Activated CD8-positive, alpha-beta T cell treated with anti-CD3 and anti-CD28 coated beads, Interleukin-2, amount 10 ng/mL, durations not matched to agents 7 days and 5 days (primary cell): ENCODE measurements at places on chromosomes 16 and 17. TPM values are rescaled to one million over a fixed set of nuclear protein-coding genes. Genes with fewer than 3 reads are reported as not detected.
A peak's percentile ranks its signal among the peaks of the same experiment; 100 is the strongest.

- no peak overlapping the region for H3K4me3 ChIP-seq
- no peak overlapping the region for H3K27ac ChIP-seq
- no peaks in the 10 kb centered on the region for H3K4me1 ChIP-seq
- peaks cover 2% of the 10 kb centered on the region for H3K27me3 ChIP-seq
Measured at GRCh38 chr17:61310590-61310989, 89.1 kb upstream of the TBX2 start.

- H3K27me3 ChIP-seq = no peaks in the 10 kb centered on the region
- H3K4me3 ChIP-seq = no peak overlapping the region
- H3K4me1 ChIP-seq = peaks cover 82% of the 10 kb centered on the region
- DNase-seq = no peak
- peak overlapping the region; percentile 57 for H3K27ac ChIP-seq
- H3K36me3 ChIP-seq = peaks cover 59% of the 10 kb centered on the region
Measured at GRCh38 chr16:11677451-11677951, 9.2 kb downstream of the SNN start.

GRCh38 chr17:45263477-45263860 is 1.6 kb upstream of the SPATA32 start:
- DNase-seq = no peak
- H3K4me3 ChIP-seq = peak overlapping the region; percentile 80
- peak overlapping the region; percentile 91 for H3K27ac ChIP-seq
- peaks cover 35% of the 10 kb centered on the region for H3K36me3 ChIP-seq

KIF18B gene
- 113 TPM for total RNA-seq

DNA sequence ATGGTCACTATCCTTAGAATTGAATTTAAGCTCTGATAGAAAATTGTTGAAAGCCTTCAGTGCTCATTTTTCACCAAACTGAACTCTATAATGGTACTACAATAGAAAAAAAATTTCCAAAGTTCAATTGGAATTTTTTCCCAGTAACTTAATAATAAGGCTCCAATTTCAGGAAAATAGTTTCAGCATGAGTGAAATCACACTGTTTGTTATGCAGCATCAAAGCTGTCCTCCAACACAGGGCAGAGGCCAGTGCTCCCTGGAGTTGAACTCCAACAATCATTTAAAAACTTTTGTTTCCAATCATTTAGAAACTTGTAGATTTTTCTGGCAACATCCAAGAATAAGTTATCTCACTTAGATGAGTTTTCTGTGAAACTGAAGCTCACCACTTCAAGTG is 103.1 kb upstream of the HSBP1 start:
- DNase-seq = no peak
- no peak overlapping the region for H3K27ac ChIP-seq
- H3K36me3 ChIP-seq = no peaks in the 10 kb centered on the region
- no peak overlapping the region for H3K4me3 ChIP-seq

- H3K36me3 ChIP-seq = no peaks in the 10 kb centered on the region
- no peak overlapping the region for H3K27ac ChIP-seq
- peaks cover 32% of the 10 kb centered on the region for H3K4me1 ChIP-seq
- no peak for DNase-seq
- H3K27me3 ChIP-seq = no peaks in the 10 kb centered on the region
Measured at GRCh38 chr17:61282377-61282776, 117.3 kb upstream of the TBX2 start.

DNA sequence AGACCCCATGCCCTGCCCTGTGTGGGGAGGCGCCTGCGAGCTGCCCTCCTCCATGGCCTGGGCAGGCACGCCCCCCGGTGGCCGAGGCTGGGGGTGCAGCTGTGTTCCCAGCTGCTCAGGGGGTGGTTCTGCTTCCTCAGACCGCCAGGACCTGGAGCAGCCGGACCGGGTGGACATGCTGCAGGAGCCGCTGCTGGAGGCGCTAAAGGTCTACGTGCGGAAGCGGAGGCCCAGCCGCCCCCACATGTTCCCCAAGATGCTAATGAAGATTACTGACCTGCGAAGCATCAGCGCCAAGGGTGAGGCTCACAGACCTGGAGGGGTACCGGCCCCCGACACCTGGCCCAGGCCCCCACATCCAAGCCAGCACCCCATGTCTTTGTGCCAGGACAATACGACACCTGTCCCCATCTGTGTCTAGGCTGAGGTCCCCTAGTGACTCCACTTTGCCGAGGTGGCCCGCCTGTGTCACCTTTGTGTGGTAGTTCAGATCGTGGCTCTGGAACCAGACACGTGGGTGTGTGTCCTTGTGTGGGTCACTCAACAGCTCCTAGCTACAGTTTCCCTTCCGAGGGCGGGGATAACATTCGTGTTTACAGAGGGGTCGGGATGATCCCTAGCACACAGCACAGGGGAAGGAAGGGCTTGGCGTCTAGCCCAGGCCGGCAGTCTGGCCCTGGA is 9.3 kb downstream of the GJD3 start:
- peaks cover 44% of the 10 kb centered on the region for H3K4me1 ChIP-seq
- no peak overlapping the region for H3K4me3 ChIP-seq
- no peak overlapping the region for H3K27ac ChIP-seq
- H3K36me3 ChIP-seq = peaks cover 40% of the 10 kb centered on the region
- peak; percentile 79 for DNase-seq

ZNF652 gene
- total RNA-seq = 27.3 TPM

GRCh38 chr16:84471316-84471715 is 33.1 kb downstream of the MEAK7 start:
- no peaks in the 10 kb centered on the region for H3K27me3 ChIP-seq
- H3K4me1 ChIP-seq = peaks cover 3% of the 10 kb centered on the region
- DNase-seq = peak; percentile 13
- no peak overlapping the region for H3K4me3 ChIP-seq
- H3K27ac ChIP-seq = no peak overlapping the region

GRCh38 chr17:63653050-63653449 is 30.8 kb downstream of the MAP3K3 start:
- H3K4me3 ChIP-seq = no peak overlapping the region
- H3K27ac ChIP-seq = no peak overlapping the region
- peaks cover 28% of the 10 kb centered on the region for H3K36me3 ChIP-seq
- peaks cover 16% of the 10 kb centered on the region for H3K4me1 ChIP-seq
- no peaks in the 10 kb centered on the region for H3K27me3 ChIP-seq

DHRS7C gene
- total RNA-seq = not detected

DNA sequence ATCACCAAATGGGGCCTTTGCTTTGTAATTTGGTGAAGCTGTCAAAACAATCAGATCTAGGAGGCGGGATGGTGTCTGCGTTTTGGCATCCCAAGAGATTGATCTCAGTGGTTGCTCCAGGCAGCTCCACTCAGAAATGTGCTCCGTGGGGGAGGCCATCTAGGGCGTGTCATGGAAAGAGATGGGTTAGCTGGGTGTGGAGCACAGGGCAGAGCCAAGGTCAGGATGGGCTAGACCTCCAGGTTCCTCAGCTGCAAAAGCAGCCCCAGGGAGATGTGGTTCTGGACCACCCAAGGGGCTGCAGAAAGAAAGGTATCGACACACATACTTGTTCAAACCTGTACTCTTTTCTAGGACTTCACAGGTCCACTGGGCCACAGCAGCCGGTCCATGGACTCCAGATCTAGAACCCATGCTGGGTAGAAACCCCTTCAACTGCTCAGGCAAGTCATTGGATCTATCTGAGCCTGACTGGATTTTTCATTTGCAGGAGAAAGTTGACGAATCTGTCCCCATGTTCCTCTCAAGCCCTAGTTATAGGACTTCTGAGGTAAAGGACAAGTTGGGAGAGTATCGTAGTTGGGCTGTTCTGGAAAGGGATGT is 270.2 kb upstream of the RPL38 start:
- no peaks in the 10 kb centered on the region for H3K36me3 ChIP-seq
- DNase-seq = no peak
- no peak overlapping the region for H3K4me3 ChIP-seq

SLC5A11 gene
- total RNA-seq = 0.44 TPM

DNA sequence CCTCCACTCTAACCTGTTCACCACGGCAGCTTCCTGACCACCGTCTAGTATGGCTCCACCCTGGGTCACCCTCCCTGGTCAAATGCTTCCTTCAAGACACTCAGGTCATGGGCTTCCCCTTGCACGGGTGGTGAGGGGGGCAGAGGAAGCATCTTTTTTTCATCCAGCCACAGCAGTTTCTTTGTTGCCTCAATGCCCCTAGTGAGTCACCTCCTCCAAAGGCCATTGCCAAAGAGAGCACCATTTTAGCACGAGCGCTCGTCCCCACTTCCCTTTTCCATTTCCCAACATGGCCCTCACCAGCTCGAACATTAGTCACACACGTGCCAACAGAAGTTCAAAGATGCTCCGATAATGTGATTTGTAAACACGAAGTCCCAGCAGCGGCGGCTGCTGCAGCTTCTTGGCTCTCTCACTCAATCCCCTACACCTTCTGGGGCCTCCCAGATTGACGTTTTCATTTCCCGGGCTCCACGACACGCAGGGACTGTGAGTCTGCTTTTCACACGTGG is 134.6 kb downstream of the GAS7 start:
- H3K27ac ChIP-seq = no peak overlapping the region
- no peak for DNase-seq
- H3K4me1 ChIP-seq = peaks cover 14% of the 10 kb centered on the region

DNA sequence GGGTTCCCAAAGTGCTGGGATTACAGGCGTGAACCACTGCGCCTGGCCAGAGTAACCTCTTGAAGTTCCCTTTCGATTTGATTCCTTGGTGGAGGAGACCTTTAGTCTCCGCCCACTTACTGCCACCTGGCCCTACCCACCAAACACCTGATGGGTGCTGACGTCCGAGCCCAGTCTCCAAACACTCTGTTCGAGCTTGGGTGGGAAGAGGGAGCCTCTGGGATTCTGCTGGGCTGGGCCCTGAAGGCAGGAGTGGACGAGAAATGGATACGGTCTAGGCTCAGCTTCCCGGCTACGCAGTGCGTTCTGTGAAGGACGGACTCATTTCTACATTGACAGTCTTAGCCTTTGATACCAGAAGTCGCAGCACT is 870 bp upstream of the ITGA3 start:
- H3K36me3 ChIP-seq = no peaks in the 10 kb centered on the region
- peak overlapping the region; percentile 85 for H3K4me3 ChIP-seq
- no peak overlapping the region for H3K27ac ChIP-seq
- H3K27me3 ChIP-seq = no peaks in the 10 kb centered on the region
- DNase-seq = no peak

- DNase-seq = no peak
- no peaks in the 10 kb centered on the region for H3K27me3 ChIP-seq
- no peak overlapping the region for H3K4me3 ChIP-seq
- H3K4me1 ChIP-seq = no peaks in the 10 kb centered on the region
- no peak overlapping the region for H3K27ac ChIP-seq
- no peaks in the 10 kb centered on the region for H3K36me3 ChIP-seq
Measured at GRCh38 chr16:64391063-64391600, 730.7 kb downstream of the CDH11 start.

- H3K27me3 ChIP-seq = no peaks in the 10 kb centered on the region
- no peak overlapping the region for H3K4me3 ChIP-seq
- H3K4me1 ChIP-seq = no peaks in the 10 kb centered on the region
- no peak overlapping the region for H3K27ac ChIP-seq
- H3K36me3 ChIP-seq = peaks cover 2% of the 10 kb centered on the region
Measured at GRCh38 chr16:81324808-81325207, 10.0 kb downstream of the GAN start.

BAIAP3 gene
- total RNA-seq = 0.24 TPM

- peaks cover 3% of the 10 kb centered on the region for H3K36me3 ChIP-seq
- peaks cover 16% of the 10 kb centered on the region for H3K27me3 ChIP-seq
- H3K4me1 ChIP-seq = peaks cover 17% of the 10 kb centered on the region
- peak overlapping the region; percentile 73 for H3K4me3 ChIP-seq
- H3K27ac ChIP-seq = peak overlapping the region; percentile 48
Measured at GRCh38 chr17:55751720-55752250, 934 bp downstream of the PCTP start.

NLRP1 gene
- 44.5 TPM for total RNA-seq

GRCh38 chr17:17868641-17869522 is 32.1 kb upstream of the SREBF1 start:
- H3K27me3 ChIP-seq = no peaks in the 10 kb centered on the region
- no peaks in the 10 kb centered on the region for H3K4me1 ChIP-seq
- no peak overlapping the region for H3K4me3 ChIP-seq
